NCI-H187 treated with DMSO at 0.1 percent for 48 hours (cell line): ENCODE measurements at places on chromosomes 12 and 14.

DNA sequence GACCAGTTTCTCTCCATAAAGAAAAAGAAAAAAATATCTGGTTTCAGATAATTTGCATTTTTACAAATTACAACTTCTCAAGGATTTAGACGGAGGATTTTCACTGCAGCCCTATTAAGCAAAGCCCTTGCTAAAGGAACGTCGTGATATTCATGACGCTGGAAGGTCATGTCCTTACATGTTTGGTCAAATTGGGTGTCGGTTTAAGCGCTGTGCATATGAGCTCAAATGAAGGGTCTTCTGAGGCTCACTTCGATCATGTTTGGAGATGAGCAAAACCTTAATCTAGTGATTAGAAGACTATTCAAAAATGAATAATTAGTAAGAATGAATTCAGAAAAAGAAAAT, 67.3 kb upstream of the USP15 start:
- no peak for DNase-seq

- DNase-seq: no peak
These were observed 373.3 kb downstream of the TMEM132D start for GRCh38 chr12:129530517-129530916.

DNA sequence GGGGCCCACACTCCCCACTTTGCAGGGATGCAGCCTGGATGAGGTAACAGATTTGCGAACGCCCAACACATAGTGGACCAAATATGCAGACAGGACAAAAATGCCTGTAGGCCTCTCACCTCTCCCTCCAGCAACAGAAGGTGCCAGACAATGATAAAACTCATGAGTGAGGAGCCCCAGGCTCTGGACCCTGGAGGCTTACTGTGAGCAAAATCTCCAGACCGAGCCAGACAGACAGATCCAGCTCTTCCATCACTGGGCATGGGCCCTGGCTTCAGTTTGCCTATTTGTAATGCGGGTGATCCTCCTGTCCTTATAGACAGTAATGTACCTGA, 42.3 kb downstream of the IRF2BPL start:
- DNase-seq: no peak

GRCh38 chr12:93266-94005, 26.9 kb downstream of the IQSEC3 start:
- no peak for DNase-seq

DNA sequence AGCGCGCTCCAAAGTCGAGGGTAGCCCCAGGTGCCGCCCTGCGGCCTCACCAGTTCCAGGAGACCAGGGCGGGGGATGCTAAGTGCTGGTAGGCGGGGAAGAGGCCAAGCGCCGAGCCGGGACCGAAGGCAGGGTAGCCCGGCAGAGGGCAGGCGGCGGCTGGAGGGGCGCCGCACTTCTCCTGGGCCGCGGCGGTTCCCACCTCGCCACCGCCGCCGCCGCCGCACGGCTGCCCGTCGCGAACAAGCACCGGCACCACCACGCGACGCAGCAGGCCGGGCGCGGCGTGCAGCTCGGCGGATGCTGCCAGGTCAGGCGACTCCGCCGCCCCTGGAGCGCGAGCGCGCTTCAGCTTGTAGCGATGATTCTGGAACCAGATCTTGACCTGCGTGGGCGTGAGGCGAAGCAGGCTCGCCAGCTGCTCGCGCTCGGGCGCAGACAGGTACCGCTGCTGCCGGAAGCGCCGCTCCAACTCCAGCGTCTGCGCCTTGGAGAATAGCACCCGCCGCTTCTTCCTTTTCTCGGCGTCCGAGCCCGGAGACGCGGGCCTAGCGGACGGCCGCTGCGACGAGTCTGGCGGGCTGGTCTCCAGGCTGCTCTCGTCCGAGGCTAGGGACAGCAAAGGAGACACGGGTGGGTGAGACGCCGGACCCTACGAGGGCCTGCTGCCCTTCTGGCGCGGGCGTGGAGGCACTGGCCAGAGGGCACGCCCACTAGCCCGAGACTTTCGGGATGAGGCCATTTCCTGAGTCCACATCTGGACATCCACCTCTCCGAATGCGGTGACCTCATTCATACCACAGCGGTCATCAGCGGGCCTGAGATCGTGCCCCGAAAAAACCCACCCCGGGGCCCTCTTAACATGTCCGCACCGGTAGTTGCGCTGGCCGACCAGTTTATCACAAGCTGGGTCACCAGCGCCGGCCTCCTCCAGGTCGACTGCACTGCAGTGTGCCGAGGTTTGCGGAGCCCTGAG, 1.3 kb downstream of the NKX2-8 start:
- no peak for DNase-seq

GRCh38 chr14:32764131-32764530, 174.5 kb upstream of the NPAS3 start:
- DNase-seq: no peak

GRCh38 chr12:120832737-120833136, 71.4 kb downstream of the SPPL3 start:
- DNase-seq: no peak
